Cortex of kidney (tissue), 1 donor: ENCODE measurements at places on chromosomes 16 and 17.

GRCh38 chr17:42937712-42938596 is 26.3 kb downstream of the AARSD1 start:
- no peak for DNase-seq

GRCh38 chr17:38325221-38325851 is 18.4 kb downstream of the GPR179 start:
- DNase-seq: no peak

DNA sequence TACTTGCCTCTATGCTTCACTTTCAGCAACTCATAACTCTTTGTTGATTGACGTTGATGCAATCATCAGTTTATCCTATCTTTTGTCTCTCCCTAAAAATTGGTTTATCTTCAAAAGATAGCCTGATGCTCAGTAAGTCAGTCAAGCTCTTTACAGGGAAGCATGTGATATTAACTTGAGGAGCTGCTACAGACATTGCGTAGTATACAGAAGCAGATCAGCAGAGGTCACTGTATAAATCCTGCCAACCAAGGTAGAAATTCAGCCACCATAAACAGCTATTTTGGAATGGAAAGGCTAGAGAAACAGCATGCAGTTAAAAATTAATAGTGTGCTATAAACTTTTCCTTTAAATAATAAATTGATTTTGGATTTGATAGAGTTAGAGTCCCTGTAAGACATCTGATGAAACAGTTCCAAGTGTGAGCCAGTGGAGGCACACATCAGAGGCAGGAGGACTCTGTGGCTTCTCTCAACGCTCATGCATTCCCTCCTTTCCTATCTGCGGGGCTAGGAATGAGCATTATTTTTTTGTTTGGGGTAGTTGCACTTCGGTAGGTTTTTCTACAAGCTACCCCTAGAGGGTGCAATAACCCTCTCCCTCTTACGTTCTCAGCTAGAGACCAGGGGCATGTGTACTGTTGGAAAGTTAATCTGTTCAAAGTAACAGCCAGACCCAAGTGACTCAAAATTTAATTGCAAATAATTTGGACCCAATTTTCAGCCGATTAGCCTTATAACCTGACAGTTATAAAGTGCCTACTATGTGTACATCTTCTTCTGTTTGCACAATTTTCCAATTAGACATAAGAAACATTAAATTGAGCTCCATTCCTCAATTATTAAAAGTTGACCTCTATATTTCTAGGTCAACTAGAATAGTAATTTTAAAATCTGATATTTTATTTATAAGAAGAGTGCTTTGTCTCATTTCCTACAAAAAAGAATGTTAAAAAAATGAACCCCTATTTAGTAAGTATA is 647.7 kb upstream of the SOX9 start:
- no peak for DNase-seq

GRCh38 chr17:63142836-63143235 is 176.8 kb downstream of the TANC2 start:
- DNase-seq: no peak

- DNase-seq: no peak
These were observed 48.3 kb downstream of the PHLPP2 start for GRCh38 chr16:71676236-71676635.

DNA sequence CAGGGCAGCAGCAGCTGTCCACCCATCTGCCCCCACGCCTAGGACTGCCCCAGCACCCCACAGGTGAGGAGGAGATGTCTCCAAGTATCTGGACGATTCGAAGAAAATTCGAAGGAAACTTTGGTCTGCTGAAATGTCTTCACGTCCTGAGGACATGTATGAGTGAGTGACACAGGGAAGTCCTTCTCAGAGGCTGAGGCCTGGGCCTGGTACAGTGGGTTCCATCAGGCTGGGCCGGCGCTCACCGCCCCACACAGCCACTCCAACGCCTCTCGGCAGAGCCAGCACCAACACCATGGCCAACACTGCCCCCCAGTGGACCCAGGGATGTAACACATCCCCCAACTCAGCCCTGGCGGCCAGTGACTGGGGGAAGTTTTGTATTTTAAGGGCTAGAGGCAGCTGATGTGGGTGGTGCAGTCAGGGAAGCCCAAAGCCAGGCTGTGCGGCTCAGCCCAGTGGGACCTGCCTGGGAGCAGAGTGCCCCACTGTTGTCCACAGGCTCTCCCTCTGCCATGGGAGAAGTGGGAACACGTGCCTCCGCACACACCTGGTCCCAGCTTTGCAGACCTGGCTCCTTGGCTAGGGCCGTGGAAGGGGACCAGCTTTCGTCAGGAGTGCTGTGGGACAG is 55.8 kb upstream of the FASN start:
- DNase-seq: no peak

GRCh38 chr17:40510328-40510648 is 8.9 kb upstream of the TNS4 start:
- no peak for DNase-seq
